Right atrium auricular region (tissue), 2 donors: ENCODE measurements at places on chromosomes 11 and 22. TPM values are rescaled to one million over a fixed set of nuclear protein-coding genes. Genes with fewer than 3 reads are reported as not detected.

DNA sequence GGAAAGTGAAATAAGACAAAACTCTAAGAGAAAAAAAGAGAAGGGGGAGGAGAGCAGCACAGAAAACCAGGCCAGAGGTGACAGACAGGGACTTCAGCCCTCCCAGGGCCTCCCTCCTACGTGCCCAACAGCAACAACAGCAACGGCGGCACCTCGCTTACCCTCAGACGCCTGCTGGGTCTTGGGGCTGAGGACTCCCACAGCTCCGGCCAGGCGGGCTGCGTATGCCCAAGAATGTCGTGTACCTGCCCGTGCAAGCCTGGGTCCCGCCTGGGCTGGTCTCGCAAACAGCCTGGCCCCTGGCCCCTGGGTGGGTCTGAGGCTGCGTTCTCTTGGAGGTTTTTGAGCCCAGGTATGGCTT lies 30.5 kb downstream of the ARAP1 start:
- H3K4me3 ChIP-seq = peak overlapping the region; percentile 70
- H3K27ac ChIP-seq = peak overlapping the region; percentile 92
- peaks cover 3% of the 10 kb centered on the region for H3K4me1 ChIP-seq
- H3K36me3 ChIP-seq = peaks cover 4% of the 10 kb centered on the region
- DNase-seq = no peak

DNA sequence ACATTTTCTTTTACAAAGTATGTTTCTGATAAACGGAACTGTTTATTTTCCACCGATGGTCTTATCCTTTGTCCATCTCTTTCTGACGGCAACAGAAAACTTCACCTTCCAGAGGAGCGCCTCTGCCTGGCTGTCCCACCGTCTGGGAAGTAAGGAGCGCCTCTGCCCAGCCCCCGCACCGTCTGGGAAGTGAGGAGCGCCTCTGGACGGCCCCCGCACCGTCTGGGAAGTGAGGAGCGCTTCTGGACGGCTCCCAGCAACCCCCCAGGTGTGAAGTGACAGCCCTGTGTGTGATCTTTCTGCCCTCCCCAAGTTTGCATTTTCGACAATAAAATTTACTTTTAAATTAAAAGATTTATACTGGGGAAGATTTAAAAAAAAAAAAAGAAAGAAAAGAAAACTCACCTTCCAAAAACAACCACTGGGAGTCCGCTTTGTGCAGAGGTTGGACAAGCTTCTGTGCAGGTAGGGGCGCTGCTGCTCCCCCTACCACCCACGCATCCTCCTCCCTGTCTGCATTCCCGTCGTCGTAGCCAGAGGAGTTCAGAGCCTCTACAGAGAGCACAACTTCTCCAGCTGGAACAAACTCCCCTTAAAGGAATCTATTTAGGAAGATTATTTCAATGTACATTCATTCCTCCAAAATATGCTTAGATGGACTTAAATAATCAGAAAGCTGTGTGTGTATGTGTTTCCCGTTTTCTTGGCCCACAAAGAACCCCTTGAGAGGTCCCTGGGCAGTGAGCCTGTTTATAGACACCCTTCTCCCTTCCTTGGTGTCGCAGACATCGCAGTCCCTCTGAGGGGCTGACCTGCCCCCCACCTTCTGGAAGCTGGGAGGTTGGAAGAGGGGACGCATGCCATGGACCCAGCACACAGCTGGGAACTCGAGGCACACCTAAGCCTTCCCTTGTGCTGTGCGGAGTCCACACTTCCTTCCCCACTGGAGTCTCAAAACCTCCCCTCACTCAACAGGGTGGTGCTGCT lies 849 bp upstream of the APOBEC3B start:
- H3K4me3 ChIP-seq = no peak overlapping the region
- no peak for DNase-seq
- no peaks in the 10 kb centered on the region for H3K4me1 ChIP-seq
- H3K27ac ChIP-seq = peak overlapping the region; percentile 26

DNA sequence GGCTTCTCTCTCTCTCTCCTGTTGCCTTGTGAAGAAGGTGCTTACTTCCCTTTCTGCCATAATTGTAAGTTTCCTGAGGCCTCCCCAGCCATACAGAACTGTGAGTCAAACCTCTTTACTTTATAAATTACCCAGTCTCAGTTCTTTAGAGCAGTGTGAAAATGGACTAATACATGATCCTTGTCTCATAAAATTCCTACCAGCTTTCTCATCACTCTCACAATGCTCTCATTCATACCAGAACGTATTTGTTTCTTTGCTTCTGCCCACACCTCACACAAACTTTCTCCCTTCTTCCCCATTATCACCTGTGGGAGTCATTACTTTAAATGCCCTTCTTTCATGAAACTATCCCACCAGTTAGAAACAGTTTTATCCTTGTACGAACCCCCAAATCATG lies 62.7 kb upstream of the ARHGAP42 start:
- no peak overlapping the region for H3K27ac ChIP-seq
- no peaks in the 10 kb centered on the region for H3K36me3 ChIP-seq

GRCh38 chr11:77699425-77699824 lies 61.8 kb upstream of the CLNS1A start:
- H3K27me3 ChIP-seq = no peaks in the 10 kb centered on the region
- H3K4me1 ChIP-seq = peaks cover 6% of the 10 kb centered on the region
- no peak overlapping the region for H3K27ac ChIP-seq
- no peak for DNase-seq

- H3K27me3 ChIP-seq = no peaks in the 10 kb centered on the region
- no peak overlapping the region for H3K27ac ChIP-seq
- DNase-seq = no peak
- no peak overlapping the region for H3K4me3 ChIP-seq
These were observed 216.3 kb downstream of the DDX10 start for GRCh38 chr11:108881131-108881530.

GRCh38 chr11:19426756-19427403 lies 186.1 kb upstream of the E2F8 start:
- no peaks in the 10 kb centered on the region for H3K36me3 ChIP-seq
- H3K27me3 ChIP-seq = no peaks in the 10 kb centered on the region
- H3K4me1 ChIP-seq = peaks cover 26% of the 10 kb centered on the region
- DNase-seq = no peak
- no peak overlapping the region for H3K4me3 ChIP-seq
- H3K27ac ChIP-seq = no peak overlapping the region

- no peak for DNase-seq
- no peak overlapping the region for H3K27ac ChIP-seq
These were observed 8.8 kb downstream of the KRTAP5-5 start for GRCh38 chr11:1638344-1638743.

- no peak overlapping the region for H3K4me3 ChIP-seq
- H3K27me3 ChIP-seq = no peaks in the 10 kb centered on the region
- H3K36me3 ChIP-seq = no peaks in the 10 kb centered on the region
- H3K4me1 ChIP-seq = no peaks in the 10 kb centered on the region
These were observed 175.0 kb downstream of the TENM4 start for GRCh38 chr11:79265756-79266322.

GRCh38 chr22:17303840-17304779 lies 65.2 kb upstream of the CECR2 start:
- DNase-seq = no peak
- H3K27me3 ChIP-seq = no peaks in the 10 kb centered on the region
- no peaks in the 10 kb centered on the region for H3K4me1 ChIP-seq

DNA sequence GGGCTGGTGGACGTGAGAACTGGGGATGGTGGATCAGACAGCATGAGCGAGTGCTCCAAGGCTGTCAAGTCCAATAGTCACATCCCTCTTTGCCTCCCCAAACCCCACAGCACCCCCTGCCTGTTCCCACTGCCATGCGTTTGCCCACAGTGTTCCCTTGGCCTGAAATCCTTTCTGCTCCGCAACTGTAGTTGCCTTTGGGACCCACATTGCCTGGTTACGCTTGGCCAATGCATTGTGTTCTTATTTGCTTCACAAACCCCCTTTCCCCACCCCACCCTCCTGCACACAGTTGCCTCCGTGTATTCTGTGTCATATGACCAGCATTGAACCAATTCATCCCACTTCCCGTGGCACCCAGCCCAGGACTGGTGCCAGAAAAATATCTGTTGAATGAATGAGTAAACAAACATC lies 2.1 kb upstream of the KIAA0930 start:
- H3K4me3 ChIP-seq = no peak overlapping the region
- no peaks in the 10 kb centered on the region for H3K27me3 ChIP-seq
- H3K36me3 ChIP-seq = no peaks in the 10 kb centered on the region
- DNase-seq = no peak

GRCh38 chr11:120432056-120433018 lies 79.2 kb upstream of the GRIK4 start:
- no peak for DNase-seq
- H3K4me3 ChIP-seq = no peak overlapping the region
- H3K4me1 ChIP-seq = no peaks in the 10 kb centered on the region
- peak overlapping the region; percentile 83 for H3K27ac ChIP-seq
- H3K36me3 ChIP-seq = peaks cover 19% of the 10 kb centered on the region

DNA sequence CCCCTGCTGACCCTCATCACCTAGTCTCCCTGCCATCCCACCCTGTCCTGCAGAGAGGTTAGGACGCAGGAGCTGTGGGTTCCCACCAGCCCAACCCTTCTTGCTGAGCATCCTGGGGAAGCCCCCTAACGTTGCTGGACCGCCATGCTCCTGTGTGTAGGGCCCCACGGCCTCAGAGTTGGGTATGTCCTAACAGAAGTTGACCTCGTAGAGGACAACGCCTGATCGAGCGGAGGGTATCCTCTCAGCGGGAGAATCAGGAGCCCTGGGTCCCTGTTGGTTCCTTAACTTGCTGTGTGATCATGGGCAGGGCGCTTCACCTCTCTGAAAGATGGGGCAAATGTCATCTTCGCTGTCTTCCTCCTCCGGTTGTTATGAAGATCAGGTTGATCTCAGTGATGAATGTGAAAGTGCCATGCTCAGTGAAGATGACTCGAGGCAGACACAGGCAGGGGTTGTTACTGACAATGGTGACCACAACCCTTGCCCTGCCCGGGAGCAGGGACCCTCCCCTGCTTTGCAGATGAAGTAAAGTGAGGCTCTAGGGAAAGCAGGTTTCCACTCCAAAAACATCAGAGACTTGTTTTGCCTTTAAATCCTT lies 19.3 kb upstream of the CD5 start:
- no peaks in the 10 kb centered on the region for H3K36me3 ChIP-seq
- H3K27me3 ChIP-seq = no peaks in the 10 kb centered on the region
- no peaks in the 10 kb centered on the region for H3K4me1 ChIP-seq
- DNase-seq = no peak

GRCh38 chr22:31173386-31174145 lies 13.6 kb downstream of the RNF185 start:
- H3K4me1 ChIP-seq = peaks cover 55% of the 10 kb centered on the region
- H3K27ac ChIP-seq = no peak overlapping the region
- no peak for DNase-seq
- H3K36me3 ChIP-seq = peaks cover 20% of the 10 kb centered on the region
- H3K4me3 ChIP-seq = no peak overlapping the region

DNA sequence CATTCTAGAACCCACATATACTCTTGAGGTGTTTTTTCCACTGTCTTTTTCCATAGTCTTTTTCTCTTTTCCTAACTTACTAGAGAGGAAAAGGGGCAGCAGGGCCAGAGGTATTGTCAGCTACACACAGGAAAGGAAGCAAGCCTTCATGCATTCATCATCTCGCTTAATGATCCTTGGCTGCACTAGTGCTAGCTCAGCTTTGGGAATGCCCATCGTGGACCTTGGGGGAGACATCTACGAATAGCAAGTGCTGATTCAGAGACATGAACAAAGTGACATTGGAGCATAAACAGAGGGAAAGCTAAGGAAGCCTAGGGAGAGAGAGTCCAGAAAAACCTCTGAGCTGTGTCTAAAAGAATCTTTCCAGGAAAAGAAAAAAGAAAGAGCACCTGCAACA lies 466.3 kb upstream of the ARHGAP42 start:
- H3K27ac ChIP-seq = no peak overlapping the region
- no peaks in the 10 kb centered on the region for H3K4me1 ChIP-seq
- no peaks in the 10 kb centered on the region for H3K27me3 ChIP-seq
- H3K36me3 ChIP-seq = no peaks in the 10 kb centered on the region
- H3K4me3 ChIP-seq = no peak overlapping the region

- no peak overlapping the region for H3K4me3 ChIP-seq
- peaks cover 19% of the 10 kb centered on the region for H3K36me3 ChIP-seq
- DNase-seq = no peak
- no peak overlapping the region for H3K27ac ChIP-seq
- H3K27me3 ChIP-seq = no peaks in the 10 kb centered on the region
These were observed 139.2 kb downstream of the WNT11 start for GRCh38 chr11:76067099-76067498.

- H3K4me1 ChIP-seq = no peaks in the 10 kb centered on the region
- no peak overlapping the region for H3K4me3 ChIP-seq
- DNase-seq = no peak
- no peaks in the 10 kb centered on the region for H3K36me3 ChIP-seq
- no peaks in the 10 kb centered on the region for H3K27me3 ChIP-seq
These were observed 241.8 kb upstream of the UBASH3B start for GRCh38 chr11:122413677-122414076.

- no peaks in the 10 kb centered on the region for H3K27me3 ChIP-seq
- no peak for DNase-seq
- H3K4me1 ChIP-seq = no peaks in the 10 kb centered on the region
These were observed 840 bp downstream of the VPREB3 start for GRCh38 chr22:23753385-23753784.

GRCh38 chr11:73426219-73426850 lies 50.1 kb downstream of the RELT start:
- DNase-seq = no peak
- no peaks in the 10 kb centered on the region for H3K36me3 ChIP-seq
- H3K4me1 ChIP-seq = no peaks in the 10 kb centered on the region
- H3K27ac ChIP-seq = peak overlapping the region; percentile 32
- no peaks in the 10 kb centered on the region for H3K27me3 ChIP-seq

DNA sequence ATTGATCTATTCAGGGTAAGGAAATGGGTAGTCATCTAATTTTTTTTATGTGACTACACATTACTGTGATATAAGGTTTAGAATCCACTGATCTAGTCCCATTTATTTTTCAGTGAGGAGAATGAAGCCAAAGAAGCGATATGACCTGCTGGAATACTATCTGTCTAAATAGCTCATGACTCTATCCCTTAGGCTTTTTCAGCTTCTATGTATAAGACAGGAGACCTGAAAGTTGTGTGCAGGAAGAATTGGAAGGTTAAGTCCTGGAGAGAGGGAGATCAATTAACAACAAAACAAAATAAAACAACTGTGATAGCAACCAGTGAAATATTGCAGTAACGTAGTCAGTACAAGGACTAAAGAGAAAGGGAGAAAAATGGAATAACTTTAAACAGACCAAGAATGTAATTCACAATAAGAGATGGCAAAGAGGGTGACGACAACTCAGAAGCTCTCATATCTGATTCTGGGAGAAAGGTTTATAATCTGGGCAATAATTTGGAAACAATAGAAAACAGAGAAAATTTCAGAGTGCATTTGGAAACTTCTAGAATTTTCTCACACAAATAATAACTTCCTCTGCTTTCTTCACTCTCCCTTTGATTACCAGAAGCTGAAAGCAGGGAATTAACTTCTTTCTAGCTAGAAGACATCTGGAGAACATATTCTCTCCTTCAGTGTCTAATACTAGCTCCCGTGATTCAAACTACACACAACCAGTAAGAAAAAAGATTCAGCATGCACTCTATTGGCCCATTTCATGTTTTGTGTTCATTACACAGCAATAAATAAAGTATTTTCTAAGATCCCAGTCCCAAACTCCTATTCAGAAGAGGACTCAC lies 19.2 kb upstream of the CASP12 start:
- DNase-seq = no peak
- no peaks in the 10 kb centered on the region for H3K27me3 ChIP-seq
- H3K36me3 ChIP-seq = no peaks in the 10 kb centered on the region

HPX gene
- 0.20 TPM for total RNA-seq

CDC45 gene
- total RNA-seq = 3.3 TPM

MICAL2 gene
- 84.5 TPM for total RNA-seq

VSIG10L2 gene
- total RNA-seq = not detected

MS4A2 gene
- 0.93 TPM for total RNA-seq

MUC6 gene
- not detected for total RNA-seq

NLRP14 gene
- total RNA-seq = not detected

DNAJB7 gene
- total RNA-seq = not detected

TRIOBP gene
- 118 TPM for total RNA-seq

TSPAN18 gene
- 76.3 TPM for total RNA-seq

MS4A6A gene
- 40.8 TPM for total RNA-seq

ANO3 gene
- 0.16 TPM for total RNA-seq

CD3D gene
- 1.5 TPM for total RNA-seq
